Activated CD4-positive, alpha-beta T cell treated with anti-CD3 and anti-CD28 coated beads for 1 hour (primary cell): ENCODE measurements at places on chromosomes 13 and 19.

GRCh38 chr13:27264648-27265047, 6.0 kb upstream of the RASL11A start:
- DNase-seq = no peak

DNA sequence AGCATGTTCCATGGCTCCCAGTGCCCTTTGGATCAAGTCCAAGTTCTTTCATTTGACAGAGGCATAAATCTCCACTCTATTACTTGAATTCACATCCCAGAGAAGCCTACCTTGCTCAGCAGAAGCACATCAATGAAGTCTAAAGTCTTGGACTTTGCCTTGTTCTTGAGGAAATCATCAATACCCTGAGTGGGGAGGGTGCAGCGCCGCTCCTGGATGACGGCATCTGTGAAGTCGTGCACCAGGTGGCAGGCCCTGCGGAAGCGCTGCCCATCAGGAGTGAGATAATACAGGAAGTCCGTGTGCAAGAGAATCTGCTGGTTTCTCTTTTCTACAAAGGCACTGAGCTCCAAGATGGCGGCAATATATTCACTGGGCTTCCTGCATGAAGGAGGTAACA, 10.6 kb downstream of the CYP4F11 start:
- no peak for DNase-seq

- DNase-seq = no peak
Measured at GRCh38 chr13:71659404-71659803, 207.6 kb downstream of the DACH1 start.

DNA sequence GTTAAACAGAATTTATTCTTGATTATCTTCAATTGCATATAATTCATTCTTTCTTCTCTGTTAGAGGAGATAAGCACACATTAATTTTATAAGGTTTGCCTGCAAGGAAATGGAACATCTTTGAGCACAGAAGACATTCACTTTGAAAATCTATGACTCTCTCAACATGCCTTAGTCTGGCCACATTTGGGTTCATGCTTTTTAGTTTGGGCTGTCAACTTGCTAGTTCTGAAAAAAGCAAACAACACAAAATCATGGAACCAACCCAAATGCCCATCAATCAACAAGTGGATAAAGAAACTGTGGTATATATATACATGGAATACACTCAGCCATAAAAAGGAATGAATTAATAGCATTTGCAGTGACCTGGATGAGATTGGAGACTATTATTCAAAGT, 71.5 kb downstream of the CYSLTR2 start:
- DNase-seq = no peak

GRCh38 chr19:3968556-3969434, 2.1 kb downstream of the DAPK3 start:
- no peak for DNase-seq

- no peak for DNase-seq
Measured at GRCh38 chr13:80499536-80500290, 158.8 kb upstream of the SPRY2 start.

- DNase-seq = no peak
Measured at GRCh38 chr19:34178274-34178610, 5.9 kb downstream of the LSM14A start.

DNA sequence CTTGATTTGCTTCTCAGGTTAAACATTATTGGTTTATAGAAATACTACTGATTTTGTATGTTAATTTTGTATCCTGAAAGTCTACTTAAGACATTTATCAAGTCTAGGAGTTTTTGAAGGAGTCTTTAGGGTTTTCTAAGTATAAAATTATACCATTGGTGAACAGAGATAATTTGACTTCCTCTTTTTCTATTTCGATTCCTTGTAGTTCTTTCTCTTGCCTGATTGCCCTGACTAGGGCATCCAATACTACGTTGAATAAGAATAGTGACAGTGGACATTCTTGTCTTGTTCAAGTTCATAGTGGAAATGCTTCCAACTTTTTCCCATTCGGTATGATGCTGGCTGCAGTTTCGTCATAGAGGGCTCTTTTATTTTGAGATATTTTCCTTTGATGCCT, 807.5 kb upstream of the SLC10A2 start:
- DNase-seq = no peak

GRCh38 chr19:55377356-55378131, 918 bp downstream of the TMEM190 start:
- no peak for DNase-seq

DNA sequence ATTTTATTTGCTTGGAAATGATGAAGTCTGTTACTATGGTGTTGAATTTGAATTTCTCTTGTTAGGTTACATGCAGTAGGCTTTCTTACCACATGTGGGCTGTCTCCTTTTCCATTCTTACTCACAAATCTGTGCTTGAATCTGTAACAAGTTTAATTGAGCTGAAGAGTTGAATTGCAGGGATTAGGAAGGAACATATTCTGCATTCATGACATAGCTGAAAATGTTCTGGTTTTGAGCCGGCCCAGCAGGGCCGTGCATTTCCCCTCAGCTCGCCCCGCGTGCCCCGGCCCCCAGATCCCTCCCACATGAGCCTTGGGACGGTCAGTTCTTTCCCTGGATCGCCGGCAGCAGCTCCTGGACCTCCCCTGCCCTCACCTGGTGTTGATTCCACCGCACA, 28.1 kb downstream of the TFDP1 start:
- DNase-seq = no peak
